ENCODE measurements at places on chromosomes 6 and 20.

DNA sequence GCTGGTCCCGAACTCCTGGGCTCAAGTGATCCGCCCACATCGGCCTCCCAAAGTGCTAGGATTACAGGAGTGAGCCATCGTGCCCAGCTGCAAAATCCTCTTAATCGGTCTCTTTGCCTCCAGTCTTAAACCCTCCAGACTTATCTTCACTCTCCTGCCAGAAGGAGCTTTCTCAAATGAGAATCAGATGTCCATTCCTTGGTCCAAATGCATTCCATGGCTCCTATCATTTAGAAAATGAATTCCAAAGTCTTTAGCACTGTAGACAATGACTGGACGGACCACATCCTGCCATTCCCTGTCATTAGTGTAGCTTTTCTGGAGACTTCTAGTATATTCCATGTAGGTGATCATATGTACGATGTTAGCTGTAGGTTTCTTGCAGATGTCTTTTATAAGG, 141.9 kb downstream of the ID4 start:
- DNase-seq = no peak

DNA sequence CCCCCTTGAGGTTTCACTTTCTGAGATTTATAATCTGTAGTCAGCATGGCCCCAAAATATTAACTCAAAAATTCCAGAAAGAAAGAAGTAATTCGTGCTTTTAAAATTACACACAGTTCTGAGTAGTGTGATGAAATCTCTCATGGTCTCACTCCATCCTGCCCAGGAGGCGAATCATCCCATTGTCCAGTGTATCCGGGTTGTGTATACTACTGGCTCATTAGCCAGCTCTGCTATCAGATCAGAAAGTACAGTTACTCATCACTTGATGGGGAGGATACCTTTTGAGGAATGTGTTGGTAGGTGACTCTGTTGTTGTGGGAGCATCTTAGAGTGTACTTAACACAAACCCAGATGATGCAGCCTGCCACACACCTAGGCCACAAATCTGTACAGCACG, 65.2 kb downstream of the CDC5L start:
- no peak for DNase-seq

GRCh38 chr6:39347906-39348585, 25.5 kb upstream of the KCNK16 start:
- peak; percentile 23 for DNase-seq

- no peak for DNase-seq
These were observed 49.7 kb upstream of the TGM3 start for GRCh38 chr20:2246069-2246491.

DNA sequence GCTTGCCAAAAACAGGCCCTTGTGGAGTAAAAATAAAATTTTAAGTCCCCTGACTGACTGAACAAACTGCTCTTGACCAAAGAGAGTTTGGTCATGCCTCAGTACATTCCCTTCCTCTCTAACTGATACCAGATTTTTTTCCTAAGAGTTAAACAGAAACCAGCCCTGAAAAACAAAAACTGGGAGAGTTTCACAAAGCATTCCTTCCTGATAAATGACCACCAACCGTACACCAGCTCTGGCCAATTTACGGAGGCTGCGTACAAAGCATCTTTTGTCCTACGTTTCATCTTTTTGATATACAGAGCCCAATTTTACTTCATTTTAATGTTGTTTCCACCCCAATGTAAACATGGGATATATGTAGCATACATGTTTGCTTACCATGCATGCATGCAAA, 477.4 kb upstream of the HTR1E start:
- no peak for DNase-seq

GRCh38 chr6:145801021-145801420, 13.6 kb downstream of the FBXO30 start:
- DNase-seq = no peak

GRCh38 chr6:5998711-5999687, 7.7 kb downstream of the NRN1 start:
- DNase-seq = no peak

- no peak for DNase-seq
These were observed 50.6 kb downstream of the RCAN2 start for GRCh38 chr6:46440641-46441040.

DNA sequence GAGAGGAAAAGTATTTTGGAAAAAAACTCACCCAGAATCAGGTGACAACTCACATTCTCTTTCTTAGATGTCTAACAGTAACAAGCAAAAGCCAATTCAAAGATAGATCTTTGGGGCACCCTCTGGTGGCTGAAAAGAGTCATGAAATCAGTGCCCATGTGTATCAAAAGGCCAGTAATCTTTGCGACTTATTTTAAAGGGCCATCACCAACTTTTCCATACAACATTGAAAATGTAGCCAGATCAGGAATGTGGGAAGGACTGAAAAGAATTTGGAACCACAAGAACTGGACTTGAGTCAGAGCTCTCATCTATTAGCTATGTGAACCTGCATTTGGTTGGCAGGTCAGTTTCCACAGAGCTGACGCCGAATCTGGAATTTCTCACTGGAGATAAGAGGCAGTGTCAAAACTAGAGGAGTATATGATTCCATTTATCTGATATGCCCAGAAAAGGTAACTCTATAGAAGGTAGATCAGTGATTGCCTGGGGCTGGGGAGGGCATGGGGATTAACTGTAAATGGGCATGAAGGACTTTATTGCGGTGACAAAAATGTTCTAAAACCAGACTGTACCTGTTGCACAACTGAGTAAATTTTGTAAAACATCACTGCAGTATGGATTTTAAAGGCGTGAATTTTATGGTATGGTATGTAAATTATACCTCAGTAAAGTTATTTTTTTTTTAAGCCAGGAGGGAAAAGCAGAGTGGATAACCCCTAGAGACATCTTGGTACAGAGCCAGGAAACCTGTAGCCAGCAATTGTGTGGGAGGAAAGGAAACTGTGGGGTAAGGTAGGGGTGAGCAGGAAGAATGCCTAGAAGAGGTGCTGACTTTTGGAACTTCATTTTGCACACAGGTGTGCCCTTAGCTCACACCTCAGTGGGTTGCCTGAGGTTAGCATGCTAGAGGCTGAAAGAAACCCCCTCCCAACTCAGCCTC, 117.1 kb upstream of the ASF1A start:
- DNase-seq = peak; percentile 51

- no peak for DNase-seq
These were observed 36.4 kb downstream of the PLAGL1 start for GRCh38 chr6:143971482-143972205.

GRCh38 chr20:59518881-59519706, 85.2 kb upstream of the PHACTR3 start:
- peak; percentile 27 for DNase-seq

DNA sequence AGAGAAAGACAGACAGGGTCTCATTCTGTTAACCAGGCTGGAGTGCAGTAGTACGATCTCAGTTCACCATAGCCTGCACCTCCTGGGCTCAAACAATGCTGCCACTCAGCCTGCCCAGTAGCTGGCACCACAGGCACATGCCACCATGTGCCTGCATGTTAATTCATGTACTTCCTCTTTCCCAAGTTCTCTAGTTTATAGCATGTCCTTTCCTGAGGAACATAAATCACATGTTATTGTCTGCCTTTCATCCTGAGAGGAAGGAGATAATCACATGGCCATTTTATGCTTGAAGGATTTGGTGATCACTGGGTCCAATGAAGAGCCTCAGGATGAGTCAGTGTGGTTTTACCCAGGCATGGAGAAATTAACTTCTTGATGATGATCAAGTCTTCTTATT, 47.9 kb downstream of the COL11A2 start:
- no peak for DNase-seq

DNA sequence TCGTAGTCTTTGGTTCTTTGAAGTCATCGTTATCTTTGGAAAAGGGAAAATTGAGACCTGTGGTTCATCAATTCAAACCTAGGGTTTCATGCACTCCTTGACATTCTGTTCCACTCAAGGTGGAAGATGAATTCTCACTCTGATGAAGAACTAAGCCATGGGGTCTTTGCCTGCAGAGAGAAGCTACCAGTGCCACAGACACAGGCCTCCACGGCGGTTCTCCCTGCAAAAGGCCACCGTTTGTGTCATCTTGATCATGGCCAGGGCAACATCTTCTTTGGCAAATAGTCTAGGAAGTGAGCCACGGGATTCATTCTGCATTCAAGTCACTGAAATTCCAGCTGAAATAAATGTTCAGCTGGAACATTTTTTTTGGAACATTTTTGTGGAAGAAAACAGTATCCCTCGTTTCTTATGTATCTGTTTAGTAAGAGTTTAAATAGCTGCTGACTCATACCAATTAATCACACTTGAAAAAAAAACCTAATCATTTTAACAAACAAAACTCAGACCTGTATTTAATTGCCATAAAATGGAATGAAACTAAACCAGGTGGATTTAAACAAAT, 206.0 kb upstream of the FOXQ1 start:
- DNase-seq = no peak

DNA sequence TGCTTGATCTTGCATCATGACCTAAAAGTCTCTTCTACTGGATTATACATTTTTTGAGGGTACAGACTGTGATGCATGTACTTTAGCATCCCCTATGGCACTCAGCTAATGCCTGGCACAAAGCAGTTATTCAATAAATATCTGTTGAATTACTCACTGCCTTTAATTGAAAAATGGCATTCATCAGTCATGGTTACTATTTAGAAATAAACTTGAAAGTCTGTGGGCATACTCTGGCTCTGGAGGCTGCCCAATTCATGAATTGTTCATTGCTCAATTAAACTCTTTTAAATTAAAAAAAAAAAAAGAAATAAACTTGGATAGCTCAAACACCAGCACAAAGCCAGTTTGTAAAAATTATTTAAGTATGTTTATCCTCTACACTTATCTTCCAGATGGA, 40.0 kb downstream of the HEBP2 start:
- DNase-seq = no peak

DNA sequence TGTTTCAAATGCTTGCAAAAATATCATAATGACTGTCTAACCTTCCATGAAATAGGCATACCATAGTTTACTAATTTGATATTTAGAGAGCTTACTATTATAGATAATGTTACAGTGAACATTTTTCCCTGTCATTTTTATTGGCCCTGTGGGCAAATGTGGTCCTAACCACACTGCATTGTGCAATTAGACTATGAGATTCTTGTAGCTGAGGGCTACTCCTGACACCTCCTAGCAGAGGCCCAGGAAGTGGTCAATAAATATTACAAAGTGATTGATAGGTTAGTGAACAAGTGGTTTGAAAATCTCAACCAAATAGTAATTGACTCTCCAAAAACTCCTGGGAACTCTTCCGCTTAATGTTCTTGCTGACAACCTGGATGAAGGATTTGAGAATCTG, 160.5 kb upstream of the KCNG1 start:
- DNase-seq = no peak

DNA sequence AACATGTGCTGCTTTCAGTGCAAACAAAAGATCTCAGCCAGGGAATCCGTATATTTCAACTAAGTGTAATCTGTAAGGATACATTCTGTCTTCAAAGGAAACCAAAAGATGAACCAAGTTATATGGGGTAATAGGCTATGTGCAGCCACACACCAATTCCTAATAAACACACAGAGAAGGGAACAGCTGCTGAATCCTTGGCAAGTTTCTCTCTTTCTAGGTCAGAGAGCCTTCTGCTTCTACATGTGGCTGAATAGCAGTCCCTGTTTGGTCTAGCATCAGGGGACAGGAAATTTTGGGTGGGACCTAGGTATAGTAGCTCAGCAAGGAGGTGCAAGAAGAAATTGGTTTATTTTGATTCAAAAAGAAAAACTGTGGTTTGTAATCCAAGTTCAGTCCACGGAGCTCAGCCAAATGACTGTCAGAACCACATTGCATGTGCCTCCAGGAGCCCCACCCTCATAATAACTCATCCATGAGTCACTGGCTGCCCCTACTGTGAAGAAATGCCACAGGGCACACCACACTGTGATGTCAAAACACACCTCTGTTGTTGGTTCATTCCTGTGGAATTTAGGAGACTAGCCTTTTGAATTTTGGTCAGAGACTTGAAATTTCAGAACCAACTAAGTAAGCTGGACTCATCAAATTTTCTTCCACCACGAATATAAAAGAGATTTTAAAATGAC, 21.1 kb downstream of the SPTLC3 start:
- no peak for DNase-seq

- no peak for DNase-seq
These were observed 88.9 kb downstream of the HIVEP2 start for GRCh38 chr6:142855893-142856623.

Data from left renal pelvis (tissue), 4 donors.